Hematopoietic multipotent progenitor cell treated with erythropoietin and hydrocortisone succinate and interleukin-3 and kit ligand, for 17 days (in vitro differentiated cells): ENCODE measurements at places on chromosomes 3 and 15.

- DNase-seq, result no peak
Measured at GRCh38 chr3:33153782-33154181, 40.0 kb downstream of the CRTAP start.

DNA sequence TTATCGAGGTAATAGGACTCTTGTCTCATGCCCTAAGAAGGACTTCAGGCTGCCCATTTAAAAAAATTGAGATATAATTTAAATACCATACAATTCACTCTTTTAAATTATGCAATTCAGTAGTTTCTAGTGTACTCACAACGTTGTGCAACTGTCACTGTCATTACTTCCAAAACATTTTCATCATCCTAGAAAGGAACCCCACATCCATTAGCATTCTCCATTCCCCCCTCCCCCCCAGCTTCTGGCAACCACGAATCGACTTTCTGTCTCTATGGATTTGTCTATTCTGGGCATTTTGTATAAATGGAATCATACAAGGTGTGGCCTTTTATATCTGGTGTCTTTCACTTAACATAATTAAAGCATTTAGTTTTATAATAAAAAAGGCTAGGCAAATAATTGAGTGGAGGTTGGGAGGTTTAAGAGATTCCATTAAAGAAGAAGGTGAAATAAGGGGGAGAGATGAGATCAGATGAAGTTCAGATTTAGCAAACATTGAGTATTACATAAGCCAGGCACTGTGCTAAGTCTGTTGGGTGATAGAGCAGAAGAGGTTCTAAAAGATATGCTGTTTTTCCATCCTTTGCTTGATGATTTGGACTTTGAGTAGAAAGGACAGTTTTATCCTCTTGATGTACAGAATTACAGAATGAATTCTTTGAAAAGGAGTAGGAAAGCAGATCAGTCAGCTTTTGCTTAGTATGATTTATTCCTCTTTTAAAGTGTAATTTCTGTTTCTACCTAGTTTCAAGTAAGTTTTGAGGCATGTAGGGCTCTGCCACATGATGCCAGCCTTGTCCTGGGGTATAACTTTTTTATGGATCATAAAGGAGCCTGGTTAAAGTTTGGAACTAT lies 36.3 kb downstream of the UBE2E2 start:
- no peak for DNase-seq

DNA sequence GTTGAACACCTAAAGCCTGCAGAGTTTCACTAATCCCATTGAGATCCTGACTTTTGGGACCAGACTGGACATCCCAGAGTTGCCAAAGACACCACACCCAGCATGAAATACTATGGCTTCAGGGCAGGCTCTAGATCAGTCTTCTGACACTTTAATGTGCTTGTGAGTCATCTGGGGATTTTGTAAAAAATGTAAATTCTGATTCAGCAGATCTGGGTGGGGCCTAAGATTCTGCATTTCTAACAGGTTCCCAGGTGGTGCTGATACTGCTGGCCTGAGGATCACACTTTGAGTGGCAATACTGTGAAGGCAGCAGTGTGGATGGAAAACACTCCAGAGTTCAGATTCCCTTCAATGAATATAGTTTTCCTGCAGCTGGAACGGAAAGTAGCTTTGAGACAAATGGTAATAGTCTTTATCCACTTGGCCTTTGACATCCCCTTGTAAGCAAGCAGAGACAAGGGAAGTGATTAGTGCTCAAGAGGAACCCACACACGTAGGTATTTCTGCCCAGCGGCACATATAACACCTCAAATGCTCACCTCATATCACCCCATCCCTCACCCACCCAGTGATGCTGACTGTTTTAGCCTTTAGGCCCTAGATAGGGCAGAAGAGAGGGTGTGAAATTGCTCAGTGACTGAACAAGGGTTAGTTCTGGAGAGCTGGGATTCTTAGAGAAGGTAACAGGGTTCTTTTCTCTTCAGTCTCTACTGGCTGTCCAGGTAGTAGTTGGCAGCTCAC lies 51.5 kb upstream of the GSK3B start:
- no peak for DNase-seq

DNA sequence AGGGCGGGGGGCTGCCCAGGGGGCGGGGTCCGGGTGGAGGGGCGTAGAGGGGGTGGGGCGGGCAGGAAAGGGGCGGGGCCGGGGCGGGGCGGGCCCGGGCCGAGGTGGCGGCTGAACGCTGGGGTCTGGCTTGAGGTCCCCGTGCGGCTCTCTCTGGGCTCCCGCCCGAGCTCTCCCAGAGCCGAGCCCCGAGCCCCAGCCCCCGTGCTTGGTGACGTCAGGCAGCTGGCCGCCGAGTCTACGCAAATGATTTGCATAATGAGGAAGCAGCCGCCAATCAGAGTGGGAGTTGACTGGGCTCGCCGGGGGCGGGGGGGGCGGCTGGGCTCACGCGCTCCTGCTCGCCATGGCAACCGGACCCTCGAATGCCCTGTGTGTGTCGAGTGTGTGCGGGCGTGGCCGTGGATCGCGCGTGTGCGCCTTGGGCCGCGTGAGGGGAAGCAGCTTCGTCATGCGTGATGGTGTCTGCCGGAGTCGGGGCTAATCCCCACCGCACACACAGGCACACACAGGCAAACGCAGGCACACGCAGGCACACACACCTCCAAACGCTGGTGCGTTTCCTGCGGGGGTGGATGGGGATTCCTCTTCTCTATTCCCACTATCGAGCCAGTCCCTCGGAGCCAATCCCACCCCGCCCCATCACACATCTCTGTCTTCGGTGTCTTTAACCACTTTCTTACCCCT lies at the start of gene CELF6:
Gene CELF6, minus strand, starts transcription at position 173 of the 687 bp plus-strand sequence. CDS start 283 bp downstream, outside the sequence.
- peak; percentile 47 for DNase-seq

DNA sequence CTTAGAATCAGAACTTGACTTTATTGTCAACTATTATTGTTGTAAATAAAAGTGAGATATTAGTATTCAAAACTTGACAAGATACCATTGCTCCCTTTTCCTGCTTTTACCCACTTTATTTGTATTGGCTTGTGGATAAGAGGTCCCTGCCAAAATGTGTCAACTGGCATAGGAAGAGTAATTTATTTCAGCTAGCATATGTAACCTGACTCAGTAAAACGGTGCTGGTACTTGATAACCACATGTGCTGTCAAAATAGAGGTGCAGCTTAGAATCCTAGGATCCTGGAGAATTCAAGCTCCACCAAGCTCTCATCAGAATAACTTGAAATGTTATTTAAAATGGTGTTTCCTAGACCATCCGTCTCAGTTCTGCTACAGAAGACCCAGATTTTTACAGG lies 90.2 kb upstream of the TGFBR2 start:
- no peak for DNase-seq

- no peak for DNase-seq
Measured at GRCh38 chr3:59514865-59515482, 465.1 kb upstream of the CFAP20DC start.

DNA sequence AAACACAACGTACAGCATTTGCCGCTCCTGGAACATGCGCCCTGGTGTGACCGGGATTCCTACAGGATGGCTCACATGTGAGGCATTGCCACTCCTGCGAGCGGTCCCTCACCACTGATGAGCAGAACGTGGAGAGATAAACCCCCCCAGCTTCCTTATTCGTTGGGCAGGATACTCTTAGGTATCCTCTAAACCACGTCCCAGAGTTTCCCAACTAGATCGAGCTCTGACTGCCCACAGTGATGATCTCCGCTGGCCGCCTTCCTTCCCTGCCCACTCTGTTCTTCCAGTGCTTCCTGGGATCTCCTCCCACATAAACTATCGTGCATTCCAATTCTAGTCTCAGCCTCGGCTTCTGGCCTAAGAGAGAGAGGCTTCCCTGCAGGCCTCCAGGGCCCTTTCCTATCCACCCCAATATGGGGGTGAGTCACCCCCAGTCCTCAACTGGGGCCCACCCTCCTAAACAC lies 91.8 kb downstream of the TOP2B start:
- no peak for DNase-seq

DNA sequence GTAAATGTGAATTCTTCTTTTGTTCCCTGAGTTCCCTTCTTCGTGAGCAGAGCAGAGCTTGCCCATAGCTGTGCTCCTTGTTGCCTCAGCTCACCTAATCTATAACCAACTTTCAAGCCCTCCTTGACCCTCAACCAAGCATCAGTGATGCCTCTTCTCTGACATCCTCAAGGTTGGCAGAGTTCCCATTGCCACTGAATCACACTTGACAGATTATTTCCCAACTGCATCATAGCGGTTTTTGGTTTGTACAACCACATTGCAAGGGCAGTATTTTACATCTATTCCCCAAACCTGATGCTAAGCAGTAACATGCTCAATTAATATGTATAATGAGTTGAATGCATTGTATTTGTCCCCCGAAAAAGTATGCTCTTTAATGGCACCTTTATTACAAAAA lies 133.0 kb upstream of the SNTN start:
- no peak for DNase-seq

GRCh38 chr3:123730829-123731228 lies 146.0 kb upstream of the HACD2 start:
- no peak for DNase-seq

GRCh38 chr3:152127058-152127457 lies 141.7 kb upstream of the MBNL1 start:
- DNase-seq, result no peak

GRCh38 chr3:143648708-143649107 lies 199.6 kb downstream of the SLC9A9 start:
- no peak for DNase-seq

- no peak for DNase-seq
Measured at GRCh38 chr15:76979331-76979925, 15.5 kb upstream of the PSTPIP1 start.

DNA sequence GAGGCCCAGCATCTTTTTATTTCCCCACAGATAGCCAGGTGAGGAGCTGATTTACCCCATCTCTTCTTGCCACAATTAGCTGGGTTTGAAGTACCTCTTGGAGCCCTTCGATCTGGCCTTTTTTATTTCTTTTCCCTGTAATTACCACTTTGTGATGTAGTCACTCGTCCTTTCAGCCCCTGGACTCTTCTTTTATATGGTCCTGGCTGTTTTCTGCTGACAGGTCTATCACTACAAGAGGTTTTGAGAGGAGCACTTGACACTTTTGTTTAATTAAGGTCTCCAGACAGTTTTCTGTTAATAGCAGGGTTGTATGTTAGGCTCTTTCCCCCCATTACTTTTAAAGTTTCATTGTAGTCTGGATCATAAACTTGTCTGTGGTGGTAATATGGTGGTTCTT lies 11.8 kb downstream of the ATXN7 start:
- no peak for DNase-seq

DNA sequence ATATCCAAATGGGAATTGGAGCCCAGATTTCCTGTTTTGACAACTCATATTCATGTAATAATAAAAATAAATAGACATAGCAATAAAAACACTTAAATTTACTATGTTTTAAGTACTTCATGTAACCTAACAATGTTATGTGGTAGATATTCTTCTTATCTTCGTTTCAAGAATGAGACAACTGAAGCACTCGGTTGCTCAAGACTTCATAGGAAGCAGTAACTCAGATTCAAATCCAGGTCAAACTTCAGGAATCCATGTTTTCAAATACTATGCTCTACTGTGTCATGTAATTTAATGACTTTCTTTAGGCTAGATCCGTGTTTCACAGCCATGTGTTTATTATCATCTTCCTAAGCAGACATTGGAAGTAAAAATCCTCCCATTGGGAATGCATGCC lies 492.2 kb downstream of the CNTN3 start:
- DNase-seq, result no peak

DNA sequence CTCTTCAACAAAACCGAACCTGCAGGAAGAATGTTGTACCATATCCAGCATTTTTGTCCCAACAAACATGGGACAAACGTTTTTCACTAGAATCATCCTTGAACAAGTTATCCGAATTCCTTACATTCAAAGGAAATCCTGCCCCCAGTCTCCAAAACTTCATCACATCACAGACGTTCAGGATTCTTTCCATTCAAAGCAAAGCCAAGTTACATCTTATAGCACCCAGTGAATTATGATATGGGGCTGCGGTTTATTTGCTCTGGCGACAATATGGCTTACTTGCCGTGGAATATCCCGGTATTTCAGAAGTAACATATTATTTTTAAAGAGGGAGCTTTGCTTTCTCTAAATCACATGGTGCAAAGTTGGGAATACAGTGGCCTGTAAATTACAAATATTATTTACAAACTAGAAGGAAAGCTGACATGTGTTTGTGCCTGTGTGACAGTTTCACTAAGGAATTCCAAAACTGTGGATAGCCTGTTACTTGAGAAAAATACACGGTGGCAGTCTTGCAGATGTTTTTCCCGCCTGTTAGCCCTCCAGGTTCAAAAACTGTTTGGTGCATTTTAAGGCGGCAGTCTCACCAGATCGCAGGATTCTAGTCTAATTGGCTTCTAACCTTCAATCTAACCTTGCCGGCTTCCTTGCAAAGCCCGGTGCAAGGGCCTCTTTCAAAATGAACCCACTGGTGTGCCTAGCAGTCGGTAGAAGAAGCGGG lies 736 bp upstream of the MBNL1 start:
- peak; percentile 26 for DNase-seq

GRCh38 chr3:40200692-40201316 lies 108.7 kb upstream of the EIF1B start:
- no peak for DNase-seq

DNA sequence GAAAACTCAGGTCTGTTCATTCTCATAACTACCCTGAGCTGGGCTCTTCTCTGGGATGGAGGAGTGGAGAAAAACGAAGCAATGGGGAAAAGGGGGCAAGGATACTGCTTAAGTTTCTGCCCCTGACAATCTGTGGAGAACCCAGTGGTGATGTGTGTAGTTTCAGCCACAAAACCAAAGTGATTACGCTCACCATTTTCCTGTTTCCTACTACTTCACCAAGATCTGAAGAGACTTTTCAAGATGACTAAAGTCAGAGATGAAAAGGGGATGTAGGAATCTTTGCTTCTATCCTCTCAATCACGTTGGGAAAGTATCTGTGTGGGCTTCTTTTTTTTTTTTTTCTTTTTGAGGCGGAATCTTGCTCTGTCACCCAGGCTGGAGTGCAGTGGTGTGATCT lies 8.3 kb upstream of the UBE2E1 start:
- DNase-seq, result no peak

DNA sequence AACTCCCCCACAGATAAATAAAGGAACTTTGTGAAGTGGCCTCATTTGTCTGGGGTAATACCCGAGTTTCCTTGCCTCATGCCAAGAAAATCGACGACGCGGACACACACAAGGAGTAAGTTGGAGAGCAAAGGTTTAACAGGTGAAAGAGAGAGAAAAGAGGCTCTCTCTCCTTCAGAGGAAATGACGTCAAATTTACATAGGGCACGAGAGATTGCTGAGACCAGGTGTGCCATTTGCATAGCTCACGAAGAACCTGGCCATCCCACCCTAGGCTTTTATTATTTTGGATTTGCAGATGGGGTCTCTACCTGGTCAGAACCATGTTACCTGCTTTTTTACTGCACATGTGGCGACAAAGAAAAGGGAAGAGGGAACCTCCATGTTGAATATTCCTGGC lies 49.3 kb upstream of the IGF2BP2 start:
- no peak for DNase-seq
